Dermis blood vessel endothelial cell (primary cell): ENCODE measurements at places on chromosomes 6 and 20. TPM values are rescaled to one million over a fixed set of nuclear protein-coding genes. Genes with fewer than 3 reads are reported as not detected.

DNA sequence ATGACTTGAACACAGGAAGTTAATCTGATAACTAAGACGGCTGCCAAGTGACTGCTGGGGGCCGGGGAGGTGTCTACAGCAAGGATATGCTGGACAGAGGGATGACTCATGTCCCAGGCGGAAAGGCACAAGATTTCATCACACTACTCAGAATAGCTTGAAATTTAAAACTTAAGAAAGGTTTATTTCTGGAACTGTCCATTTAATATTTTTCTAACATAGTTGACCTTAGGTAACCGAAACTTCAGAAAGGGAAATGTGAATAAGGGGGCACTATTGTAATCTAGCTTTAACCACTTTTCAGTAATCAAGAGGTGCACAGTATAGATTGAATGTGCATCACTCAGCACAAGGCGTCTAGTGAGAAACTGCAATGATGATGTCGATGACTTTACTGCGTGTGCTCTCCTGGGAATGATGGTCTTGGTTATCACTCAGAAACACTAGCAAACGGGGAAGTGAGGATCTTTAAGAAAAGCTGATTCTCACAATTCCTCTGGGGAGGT is 171.5 kb downstream of the QKI start:
- DNase-seq = peak; percentile 81

GRCh38 chr6:125354649-125355048 is 52.9 kb upstream of the HDDC2 start:
- DNase-seq = no peak

Gene CBLN4
- total RNA-seq = not detected in 2 replicates

Gene NRSN2
- 18.0 and 40.2 TPM in 2 replicates for total RNA-seq

- no peak for DNase-seq
Measured at GRCh38 chr6:14569394-14569793, 451.8 kb downstream of the CD83 start.

GRCh38 chr6:169441292-169441691 is 187.6 kb upstream of the THBS2 start:
- no peak for DNase-seq

DNA sequence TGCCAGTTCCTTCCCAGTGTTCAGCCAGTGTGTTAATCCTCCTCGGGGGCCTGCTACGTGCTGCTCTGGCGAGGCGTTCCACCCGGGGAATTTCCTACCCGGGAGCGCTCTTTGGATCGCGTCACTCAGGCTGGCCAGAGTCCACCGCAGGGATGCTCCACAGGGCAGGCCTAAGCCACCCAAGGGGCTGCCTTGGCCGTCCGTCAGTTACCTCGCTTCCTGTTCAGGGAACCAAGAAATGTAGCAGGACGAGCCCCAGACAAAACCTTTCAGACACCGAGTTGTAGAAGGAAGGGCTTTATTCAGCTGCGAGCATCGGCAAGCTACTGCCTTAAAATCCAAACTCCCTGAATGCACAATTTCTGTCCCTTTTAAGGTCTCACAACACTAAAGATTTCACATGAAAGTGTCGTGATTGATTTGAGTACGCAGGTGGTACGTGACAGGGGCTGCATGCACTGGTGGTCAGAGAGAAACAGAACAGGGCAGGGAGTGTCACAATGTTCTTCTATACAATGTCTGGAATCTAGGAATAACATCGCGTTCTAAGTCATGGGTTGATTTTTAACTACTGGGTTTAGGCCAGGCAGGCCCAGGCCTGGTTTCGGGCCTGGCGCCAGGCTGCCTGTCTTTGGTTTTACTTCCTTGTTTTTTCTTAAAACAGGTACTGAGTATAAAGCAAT is 15.7 kb upstream of the POU5F1 start:
- DNase-seq = no peak

Gene ATP6V1G2
- 0.19 and 0.51 TPM in 2 replicates for total RNA-seq

- DNase-seq = no peak
Measured at GRCh38 chr20:50514750-50515149, 4.6 kb downstream of the PTPN1 start.

Gene ADTRP
- 0.47 and 0.85 TPM in 2 replicates for total RNA-seq

Gene TAF4
- total RNA-seq = 3.6 and 7.6 TPM in 2 replicates

Gene CST4
- total RNA-seq = not detected in 2 replicates

DNA sequence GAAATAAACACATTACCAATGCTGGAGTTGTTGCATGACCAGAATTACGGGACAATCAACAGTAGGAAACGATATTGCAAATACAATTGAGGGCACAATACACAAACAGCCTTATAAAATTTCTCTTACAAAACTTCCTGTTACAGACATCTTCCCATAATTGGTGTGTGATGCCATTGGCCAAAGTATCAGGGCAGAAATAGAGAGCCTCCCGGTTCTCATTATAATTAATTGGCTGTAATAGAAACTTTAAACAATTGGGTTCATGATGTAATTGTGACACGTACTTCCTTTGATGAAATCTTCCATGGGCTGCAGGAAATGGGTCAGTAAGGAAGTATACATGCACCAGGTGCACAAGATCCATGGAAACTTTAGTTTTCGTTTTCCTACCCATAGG is 40.3 kb upstream of the RALGAPA2 start:
- peak; percentile 96 for DNase-seq

- DNase-seq = peak; percentile 20
Measured at GRCh38 chr20:49345524-49345923, 67.7 kb upstream of the ZNFX1 start.

Gene ALDH8A1
- 0.37 and 0.51 TPM in 2 replicates for total RNA-seq

Gene SCRT2
- total RNA-seq = not detected in 2 replicates

DNA sequence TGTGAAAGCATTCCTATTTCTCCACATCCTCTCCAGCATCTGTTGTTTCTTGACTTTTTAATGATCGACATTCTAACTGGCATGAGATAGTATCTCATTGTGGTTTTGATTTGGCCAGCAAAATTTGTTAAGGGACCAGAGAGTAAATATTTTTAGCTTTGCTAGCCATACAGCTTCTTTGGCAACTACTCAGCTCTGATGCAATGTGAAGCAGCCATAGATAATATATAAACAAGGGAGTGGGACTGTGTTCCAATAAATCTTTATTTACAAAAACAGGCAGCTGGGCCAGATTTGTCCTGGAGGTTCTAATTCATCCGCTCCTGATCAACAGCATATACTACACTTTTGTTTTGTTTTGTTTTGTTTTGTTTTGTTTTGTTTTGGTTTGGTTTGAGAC is 202.9 kb downstream of the ZNF217 start:
- DNase-seq = no peak

GRCh38 chr6:153123801-153124200 is 7.3 kb downstream of the RGS17 start:
- DNase-seq = no peak

GRCh38 chr20:47198254-47198671 is 158.2 kb downstream of the ZMYND8 start:
- no peak for DNase-seq

DNA sequence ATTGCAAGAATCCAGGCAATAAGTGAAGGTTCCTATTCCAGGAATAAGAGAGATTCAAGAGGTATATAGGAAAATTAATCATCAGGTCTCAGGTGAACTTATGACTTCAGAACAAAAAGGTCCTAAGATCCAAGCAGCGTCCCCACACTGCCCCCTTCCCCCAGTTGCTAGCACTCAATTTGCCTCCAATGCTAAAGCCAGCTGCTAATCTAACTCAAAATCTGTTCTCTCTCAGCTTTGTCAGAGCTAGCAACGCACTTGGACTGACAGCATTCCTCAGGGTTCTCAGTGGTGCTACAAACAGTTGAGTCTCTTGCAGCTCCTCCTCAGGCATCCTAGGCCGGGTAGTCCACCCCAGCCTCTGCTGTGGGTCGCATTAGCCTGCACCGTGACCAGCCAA is 148.3 kb downstream of the RFX6 start:
- DNase-seq = no peak

Gene KCNK5
- total RNA-seq = 0.17 TPM in 1 of 2 replicates, not detected in the other

Gene RGL2
- total RNA-seq = 82.4 and 88.3 TPM in 2 replicates

Gene EYA4
- under 0.01 and 0.09 TPM in 2 replicates for total RNA-seq

- DNase-seq = no peak
Measured at GRCh38 chr6:144094731-144095133, 641 bp downstream of the SF3B5 start.
